ENCODE measurements at places on chromosomes 4 and X.
A peak's percentile ranks its signal among the peaks of the same experiment; 100 is the strongest.

DNA sequence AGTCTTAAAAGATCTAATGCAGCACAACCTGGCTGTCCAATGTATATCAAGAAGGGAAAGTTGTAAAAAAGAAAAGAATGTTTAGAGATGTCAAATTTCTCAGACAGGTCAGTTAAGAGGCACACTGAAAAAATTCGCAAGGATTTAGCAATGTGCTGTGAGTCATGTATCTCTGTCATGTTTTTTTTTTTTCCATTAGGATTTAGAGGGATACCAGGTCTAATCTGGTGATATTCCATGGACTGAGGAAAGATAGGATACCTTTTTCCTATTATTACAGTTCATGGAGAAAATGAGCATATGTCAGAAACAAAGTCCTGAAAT, 815.4 kb upstream of the PCDH10 start:
- DNase-seq, result no peak

DNA sequence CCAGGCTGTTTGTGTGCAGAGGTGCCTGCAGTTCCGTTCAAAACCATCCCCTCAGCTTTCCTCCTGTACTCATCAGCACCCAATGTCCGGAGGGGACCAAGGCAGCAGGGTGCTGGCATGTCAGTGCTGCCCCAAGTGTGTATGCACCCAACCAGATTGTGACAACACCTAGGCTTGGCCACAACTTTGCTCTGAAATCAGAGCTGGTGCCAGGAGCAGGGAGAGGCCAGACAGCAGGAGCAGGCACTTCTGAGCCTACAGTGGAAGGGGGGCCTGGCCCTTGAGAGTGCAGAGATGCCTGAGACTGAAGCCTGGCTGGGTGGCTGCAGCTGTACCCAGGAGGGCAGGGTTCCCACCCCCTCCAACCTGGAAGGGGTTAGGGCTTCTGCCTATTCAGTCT, 56.5 kb upstream of the RASGEF1B start:
- DNase-seq, result no peak

- DNase-seq, result peak; percentile 72
Measured at GRCh38 chr4:184168406-184169019, 49.2 kb downstream of the ENPP6 start.

- no peak for DNase-seq
Measured at GRCh38 chr4:113183032-113183605, 133.7 kb downstream of the ANK2 start.

GRCh38 chr4:104395168-104395614, 99.5 kb downstream of the CXXC4 start:
- DNase-seq, result no peak

DNA sequence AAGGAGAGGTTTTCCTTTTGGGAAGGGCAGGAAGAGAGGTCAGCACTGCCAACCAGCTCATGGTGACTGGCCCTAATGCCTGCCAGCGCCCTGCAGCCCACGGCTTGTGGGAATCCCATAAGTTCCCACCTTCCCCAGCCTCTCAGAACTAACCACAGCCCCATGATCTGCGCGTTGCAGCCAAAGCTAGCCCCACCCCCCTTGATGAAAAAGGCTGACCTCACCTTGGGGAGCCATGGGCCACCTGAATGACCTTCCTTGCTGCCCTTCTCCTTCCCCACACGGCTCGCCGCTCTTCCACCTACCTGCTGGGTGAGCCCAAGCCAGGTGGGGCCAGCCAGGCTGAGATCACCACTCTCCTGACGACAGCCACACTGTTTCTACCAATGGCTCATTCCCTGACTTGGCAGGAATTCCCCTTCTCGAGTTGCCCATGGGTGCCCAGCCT, 3.9 kb upstream of the ELF4 start:
- no peak for DNase-seq

GRCh38 chr4:25925486-25926201, 11.6 kb downstream of the SMIM20 start:
- peak; percentile 56 for DNase-seq

DNA sequence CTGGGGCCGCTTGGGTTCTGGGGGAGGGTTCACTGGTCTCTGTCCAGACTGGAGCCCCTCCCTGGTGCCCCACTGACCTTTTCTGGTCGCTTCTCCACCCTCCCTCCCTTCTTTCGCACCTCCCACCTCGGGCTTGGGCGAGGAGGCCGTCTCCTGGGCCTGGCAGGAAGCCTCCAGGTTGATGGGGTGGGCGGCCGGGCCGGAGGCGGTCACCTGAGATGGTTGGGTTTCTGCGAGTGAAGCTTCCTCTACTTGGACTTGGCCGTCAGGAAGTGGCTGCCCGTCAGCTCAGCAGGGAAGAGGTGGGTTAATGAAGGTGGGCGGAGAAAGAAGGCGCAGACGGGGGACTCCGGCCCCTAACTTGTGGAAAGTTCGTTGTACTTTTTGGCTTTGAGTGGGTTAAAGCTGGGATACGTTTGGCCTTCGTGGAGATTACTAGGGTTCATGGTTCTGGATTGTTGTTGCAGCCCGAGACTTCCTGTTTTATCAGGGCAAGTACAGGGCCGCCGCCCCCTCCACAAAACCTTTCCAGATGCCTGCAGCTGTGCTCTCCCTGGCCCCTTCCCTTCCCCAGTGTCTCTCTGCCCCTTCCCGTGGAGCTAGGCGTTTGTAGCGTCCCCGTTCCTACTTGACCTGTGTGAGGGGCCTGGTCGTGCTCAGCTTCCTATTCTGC, 1.2 kb downstream of the AKAP17A start:
- DNase-seq, result peak; percentile 30

DNA sequence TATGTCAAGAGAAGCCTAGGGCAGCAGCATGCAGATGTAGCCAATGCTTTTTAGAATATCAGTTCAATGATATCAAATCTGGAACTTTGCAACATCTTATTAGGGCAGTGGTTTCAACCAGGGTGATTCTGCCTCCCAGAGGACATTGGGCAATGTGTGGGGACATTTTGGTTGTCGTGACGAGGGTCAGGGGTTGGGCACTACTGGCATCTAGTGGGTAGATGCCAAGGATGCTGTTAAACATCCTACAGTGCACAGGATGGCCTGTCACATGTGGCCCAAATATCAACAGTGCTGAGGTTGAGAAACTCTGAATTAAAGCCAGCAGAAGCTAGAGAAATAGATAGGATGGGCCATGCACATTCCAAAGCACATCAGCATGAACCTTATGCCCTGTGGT, 152.3 kb downstream of the AMELX start:
- DNase-seq, result no peak

DNA sequence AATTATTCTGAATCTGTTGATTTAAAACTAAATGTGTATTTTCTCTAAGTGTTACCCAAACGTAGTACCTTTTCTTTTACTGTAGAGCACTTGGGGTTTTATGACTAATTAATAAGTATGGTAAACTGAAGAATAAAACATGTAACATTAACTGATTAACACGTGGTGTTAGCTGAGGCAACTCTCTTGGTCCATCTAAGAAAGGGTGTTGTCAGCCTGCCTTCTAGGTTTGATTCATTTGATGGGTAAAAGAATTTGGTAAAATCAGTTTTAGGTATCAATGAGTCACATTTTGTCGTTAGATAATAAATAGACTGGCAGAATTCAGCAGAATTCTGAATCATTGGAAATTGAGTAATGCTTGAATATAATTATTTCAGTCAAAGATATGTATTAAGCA, 99.7 kb downstream of the AFF1 start:
- DNase-seq, result no peak

GRCh38 chr4:8319731-8320385, 50.3 kb downstream of the HTRA3 start:
- no peak for DNase-seq
